ENCODE measurements at places on chromosomes 4 and X.
A peak's percentile ranks its signal among the peaks of the same experiment; 100 is the strongest.

GRCh38 chr4:145531859-145532258 lies 50.2 kb downstream of the SMAD1 start:
- no peak for DNase-seq

DNA sequence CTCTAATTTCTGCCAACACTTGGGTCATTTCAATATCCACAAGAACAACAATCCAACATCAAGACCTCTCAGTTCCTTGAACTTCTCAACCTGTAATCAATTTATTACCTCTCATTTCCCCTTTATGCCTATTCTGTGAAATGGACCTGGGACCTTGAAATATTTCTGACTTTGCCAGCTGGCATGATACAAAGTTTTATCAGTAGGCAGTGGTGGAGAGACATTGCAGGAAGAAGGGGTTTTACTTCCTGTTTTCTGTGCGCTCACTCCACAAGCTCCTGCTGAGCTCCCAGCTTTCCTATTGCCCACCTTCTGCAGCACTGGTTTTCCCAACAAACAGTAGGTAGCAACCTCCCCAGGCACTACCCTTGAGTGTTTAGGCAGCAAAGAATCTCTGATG lies 3.5 kb upstream of the ARHGEF6 start:
- DNase-seq = no peak

GRCh38 chr4:38860788-38861424 lies 4.3 kb upstream of the TLR6 start:
- no peak for DNase-seq

- no peak for DNase-seq
Measured at GRCh38 chrX:12906046-12906761, at the start of gene TLR8. TSS of gene TLR8 (plus strand) at chrX:12906620. CDS start at chrX:12906707, 87 bp downstream.

DNA sequence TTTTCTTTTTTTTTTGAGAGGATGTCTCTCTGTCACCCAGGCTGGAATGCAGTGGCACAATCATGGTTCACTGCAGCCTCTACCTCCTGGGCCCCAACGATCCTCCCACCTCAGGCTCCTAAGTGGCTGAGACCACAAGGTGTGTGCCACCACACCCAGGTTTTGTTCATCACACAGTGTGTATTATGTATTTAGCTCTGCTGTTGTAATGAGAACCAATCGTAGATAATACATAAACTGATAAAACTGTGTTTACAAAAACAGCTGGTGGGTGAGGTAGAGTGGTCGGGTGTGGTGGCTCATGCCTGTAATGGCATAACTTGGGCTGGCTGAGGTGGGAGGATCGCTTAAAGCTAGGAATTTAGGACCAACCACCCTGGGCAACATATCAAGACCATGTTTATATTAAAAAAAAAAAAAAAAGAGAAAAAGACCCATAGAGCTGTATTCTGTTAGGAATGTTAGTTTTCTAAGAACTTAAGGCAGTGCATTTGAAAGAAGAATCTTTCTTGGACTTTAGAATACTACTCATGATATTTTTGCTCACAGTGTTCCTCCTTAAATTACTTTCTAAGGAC lies 34.9 kb downstream of the POLR2B start:
- no peak for DNase-seq

DNA sequence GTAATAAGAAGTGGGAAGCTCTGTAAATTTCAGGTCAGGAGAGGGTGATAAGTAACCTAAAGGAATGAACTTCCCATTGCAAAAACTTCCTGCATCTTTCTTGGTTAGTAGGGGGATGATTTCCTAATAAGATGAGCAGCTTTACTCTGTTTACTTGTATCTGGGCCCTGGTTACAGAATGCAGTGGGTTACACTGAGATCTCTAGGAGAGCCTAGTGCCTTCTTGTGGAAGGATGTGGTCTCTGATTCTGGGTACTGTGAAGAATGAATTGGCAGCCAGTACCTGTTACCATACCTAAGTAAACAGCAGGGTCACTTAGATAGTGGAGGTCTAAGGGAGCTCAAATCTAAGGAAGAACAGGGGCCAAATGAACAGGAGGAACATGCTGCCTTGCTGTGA lies 320.6 kb downstream of the ARHGAP10 start:
- DNase-seq = no peak

GRCh38 chr4:56821381-56822243 lies at the start of gene SPINK2:
TSS of gene SPINK2 (minus strand) at chr4:56821701. CDS start at chr4:56821662, 39 bp downstream.
- DNase-seq = no peak

DNA sequence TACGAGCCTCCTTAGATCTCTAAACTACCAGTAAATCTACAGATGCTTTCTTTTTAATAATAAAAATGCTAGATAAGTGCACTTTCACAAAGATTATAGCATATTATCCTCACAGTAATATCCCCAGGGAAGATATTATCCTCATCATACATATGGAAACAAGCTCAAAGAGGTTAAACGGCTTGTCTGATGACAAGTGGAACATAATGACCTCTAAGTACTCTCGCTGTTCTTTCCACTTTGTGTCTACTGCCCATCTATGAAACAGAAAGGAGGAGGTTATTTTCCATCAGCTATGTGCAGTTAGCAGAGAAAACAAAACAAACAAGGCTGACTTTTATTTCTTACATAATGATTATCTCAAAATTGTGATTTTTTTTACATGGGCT lies 42.8 kb upstream of the PRDM8 start:
- no peak for DNase-seq

DNA sequence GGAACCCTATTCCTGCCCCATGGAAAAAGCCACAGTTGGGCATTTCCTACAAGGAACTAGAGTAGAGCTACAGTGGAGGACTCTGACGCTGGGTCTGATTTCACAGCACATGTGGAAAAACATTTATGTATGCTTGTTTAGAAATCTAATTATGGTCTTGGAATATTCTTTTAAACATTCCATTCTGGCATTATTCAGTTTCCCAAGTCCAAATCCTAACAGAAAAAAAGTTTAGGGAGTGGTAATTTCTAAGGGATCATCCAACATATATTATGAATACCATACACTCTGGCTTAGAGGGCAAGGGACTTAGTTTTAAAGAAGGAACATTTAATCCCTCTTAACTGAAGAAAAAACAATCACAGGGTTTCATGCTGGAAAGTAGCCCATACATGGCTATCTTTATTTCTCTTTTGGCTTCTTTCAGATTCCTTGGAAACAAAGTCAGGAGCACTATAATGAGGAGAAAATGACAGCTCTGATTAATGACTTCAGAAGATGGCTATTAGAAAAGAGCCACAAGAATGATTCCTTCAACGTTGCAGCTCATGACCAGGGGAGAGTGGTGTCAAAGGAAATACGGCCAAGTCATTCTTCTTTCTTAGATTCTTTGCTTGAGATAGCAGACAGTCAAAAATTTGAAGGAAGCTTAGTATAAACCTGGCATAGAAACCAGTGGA lies 56.1 kb downstream of the CNGA2 start:
- DNase-seq = peak; percentile 32

DNA sequence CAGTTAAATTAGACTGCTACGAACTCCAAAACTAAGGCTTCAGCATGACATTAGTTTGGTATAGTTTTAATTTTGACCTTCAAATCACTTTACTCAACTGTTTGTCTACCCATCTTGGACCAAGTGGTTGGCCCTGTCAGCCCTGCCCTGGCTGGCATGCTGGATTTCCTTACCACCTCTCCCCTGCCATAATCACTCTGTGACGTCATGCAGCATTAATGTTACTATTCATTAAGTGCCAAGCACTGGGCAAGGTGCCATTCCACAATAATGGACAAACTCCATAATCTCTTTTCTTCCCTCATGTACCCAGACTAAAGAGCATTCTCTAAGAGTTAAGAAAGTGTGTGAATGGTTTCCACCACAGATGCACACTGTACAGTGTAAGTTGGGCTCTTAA lies 277.0 kb upstream of the INTU start:
- no peak for DNase-seq

GRCh38 chr4:173333658-173334084 lies 487 bp downstream of the HMGB2 start:
- DNase-seq = no peak

DNA sequence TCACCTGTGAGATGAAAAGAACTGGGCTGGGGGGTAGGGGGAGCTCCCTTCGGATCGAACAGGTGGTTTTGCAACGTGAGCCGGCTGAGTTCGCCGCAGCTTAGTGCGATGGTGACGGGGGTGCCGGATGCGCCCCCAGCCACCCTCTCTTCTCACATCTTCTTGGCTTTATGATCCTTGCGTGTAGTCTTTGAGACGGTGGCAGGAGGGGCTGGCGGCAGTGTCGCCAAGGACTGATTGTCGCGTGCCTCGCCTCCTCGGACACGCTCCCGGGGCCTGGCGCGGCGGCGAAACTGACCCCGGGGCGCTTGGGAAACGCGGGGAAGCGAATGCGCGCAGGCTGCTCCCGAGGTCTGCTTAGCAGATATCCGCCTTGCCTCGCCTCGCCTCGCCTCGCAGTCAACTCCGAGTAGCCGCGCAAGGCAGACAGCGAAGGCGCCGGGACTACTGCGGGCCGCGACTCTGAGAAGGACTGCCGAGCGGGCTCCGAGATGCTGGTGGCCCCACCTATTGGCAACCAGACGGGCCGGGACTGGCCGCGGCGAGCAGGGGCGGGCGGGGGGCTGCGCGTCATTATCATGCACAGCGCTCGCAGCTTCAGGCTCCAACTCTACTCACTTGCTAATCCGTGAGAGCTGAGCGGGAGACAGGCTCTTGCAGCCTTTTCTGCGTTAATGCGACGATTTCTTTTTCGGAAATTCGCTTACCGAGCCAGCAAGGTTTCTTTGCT lies 1.5 kb downstream of the GRID2 start:
- DNase-seq = no peak

- DNase-seq = no peak
Measured at GRCh38 chr4:87926554-87927098, 48.9 kb upstream of the SPP1 start.

DNA sequence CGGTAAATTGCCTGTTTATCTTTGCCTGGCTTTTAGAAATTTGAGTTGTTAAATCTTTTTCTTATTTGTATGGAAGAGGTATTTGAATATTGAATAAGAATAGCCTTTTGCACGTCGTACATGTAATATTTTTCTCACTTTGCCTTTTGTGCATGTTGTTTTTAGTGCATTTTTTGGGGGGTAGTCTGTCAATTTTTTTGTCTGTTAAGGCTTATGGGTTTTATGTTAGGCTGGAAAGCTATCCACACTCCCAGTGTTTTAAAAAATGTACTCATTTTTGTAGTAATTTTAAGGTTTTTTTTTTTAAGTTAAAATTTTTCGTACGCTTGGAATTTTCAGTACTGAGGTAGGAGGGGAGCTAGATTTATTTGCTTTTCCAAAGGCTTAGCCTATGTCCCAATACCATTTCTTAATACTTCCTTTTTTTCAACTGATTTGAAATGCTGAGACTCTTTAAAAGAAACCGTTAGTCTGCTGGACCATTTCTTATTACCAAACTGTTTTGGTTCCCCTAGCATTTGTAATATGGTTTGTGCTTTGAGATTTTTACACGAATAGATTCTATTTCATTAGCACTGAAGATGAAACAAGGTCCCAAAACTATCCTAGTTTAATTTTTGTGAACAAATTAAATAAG lies 1.3 kb downstream of the HERC5 start:
- DNase-seq = no peak

- no peak for DNase-seq
Measured at GRCh38 chr4:169988252-169988651, 37.9 kb downstream of the MFAP3L start.

- no peak for DNase-seq
Measured at GRCh38 chr4:178136736-178137345, 694.6 kb upstream of the AGA start.

All from fibroblast of the conjunctiva (primary cell).